HCT116 (cell line): ENCODE measurements at places on chromosomes 7 and 10. TPM values are rescaled to one million over a fixed set of nuclear protein-coding genes. Genes with fewer than 3 reads are reported as not detected.

- no peaks in the 10 kb centered on the region for H3K4me1 ChIP-seq
- peaks cover 23% of the 10 kb centered on the region; the same call in 1 of the 2 replicates for H3K27me3 ChIP-seq
- H3K27ac ChIP-seq = no peak overlapping the region
- DNase-seq = no peak
- no peaks in the 10 kb centered on the region for H3K36me3 ChIP-seq
- H3K4me3 ChIP-seq = no peak overlapping the region
These were observed 7.3 kb upstream of the ABLIM1 start for GRCh38 chr10:114665406-114665805.

DNA sequence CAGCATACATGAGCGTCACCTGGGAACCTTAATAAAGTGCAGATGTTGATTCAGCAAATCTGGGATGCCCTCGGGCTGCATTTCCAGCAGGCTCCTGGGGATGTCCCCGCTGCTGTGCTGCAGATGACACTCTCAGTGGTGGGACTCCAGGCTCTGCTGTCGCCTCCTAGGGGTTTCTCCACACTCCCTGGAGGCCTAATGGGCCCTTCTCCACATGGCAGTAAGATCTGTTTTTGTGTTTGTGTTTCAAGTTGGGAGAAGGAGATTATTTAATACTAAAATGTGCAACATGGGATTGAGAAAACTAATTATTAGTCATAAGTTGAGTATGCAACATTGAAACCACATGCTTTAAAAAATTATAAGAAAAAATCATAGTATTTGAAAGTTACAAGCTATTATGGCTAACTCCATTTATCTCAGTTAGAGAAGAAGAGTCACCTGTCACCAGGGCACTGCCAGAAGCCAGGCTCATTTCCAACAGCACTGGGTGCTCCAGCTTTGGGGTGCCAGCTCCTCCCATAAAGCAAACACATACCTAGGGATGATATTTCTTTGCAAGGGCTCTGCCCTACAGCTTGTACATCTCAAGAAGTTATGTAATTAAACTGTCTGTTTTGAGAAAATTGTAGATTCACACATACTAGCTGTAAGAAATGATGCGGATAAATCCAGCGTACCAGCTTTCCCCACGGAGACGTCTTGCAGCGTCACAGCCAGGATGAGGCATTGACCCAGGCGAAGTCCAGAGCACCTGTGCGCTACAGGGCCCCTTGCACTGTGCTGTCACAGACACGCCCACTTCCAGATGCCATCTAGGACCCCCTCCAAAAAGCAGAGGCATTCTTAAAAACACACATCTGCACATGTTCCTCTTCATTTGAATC lies 106.4 kb downstream of the EGFR start:
- H3K27ac ChIP-seq = no peak overlapping the region
- DNase-seq = no peak
- peaks cover 8% of the 10 kb centered on the region; the same call in 1 of the 2 replicates for H3K36me3 ChIP-seq
- peaks cover 65% of the 10 kb centered on the region for H3K4me1 ChIP-seq
- H3K27me3 ChIP-seq = no peaks in the 10 kb centered on the region
- no peak overlapping the region for H3K4me3 ChIP-seq

GRCh38 chr7:19508124-19508523 lies 200.7 kb downstream of the POLR1F start:
- H3K36me3 ChIP-seq = no peaks in the 10 kb centered on the region
- no peaks in the 10 kb centered on the region for H3K27me3 ChIP-seq
- H3K4me1 ChIP-seq = peaks cover 12% of the 10 kb centered on the region

DNA sequence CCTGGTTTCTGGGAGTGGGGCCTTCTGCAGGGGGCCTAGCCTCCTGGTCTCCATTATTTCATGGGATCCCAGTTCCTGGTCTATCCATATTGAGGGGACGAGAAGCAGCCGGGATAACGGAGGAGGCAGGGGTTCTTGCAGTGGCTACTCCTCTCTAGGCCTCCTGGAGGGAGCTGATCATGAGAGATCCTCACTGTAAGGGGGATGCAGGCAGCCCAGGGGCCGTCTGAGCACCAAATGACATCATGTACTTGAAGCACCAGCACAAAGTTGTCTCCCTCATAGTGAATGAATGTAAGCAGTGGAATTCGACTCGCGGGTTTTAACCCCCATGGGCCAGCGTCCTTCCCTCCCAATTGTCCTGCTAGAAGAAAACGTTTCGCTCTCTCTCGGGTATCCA lies 964 bp upstream of the ADCY1 start:
- no peak overlapping the region for H3K27ac ChIP-seq
- no peak overlapping the region for H3K4me3 ChIP-seq
- no peak for DNase-seq
- no peaks in the 10 kb centered on the region for H3K36me3 ChIP-seq

DNA sequence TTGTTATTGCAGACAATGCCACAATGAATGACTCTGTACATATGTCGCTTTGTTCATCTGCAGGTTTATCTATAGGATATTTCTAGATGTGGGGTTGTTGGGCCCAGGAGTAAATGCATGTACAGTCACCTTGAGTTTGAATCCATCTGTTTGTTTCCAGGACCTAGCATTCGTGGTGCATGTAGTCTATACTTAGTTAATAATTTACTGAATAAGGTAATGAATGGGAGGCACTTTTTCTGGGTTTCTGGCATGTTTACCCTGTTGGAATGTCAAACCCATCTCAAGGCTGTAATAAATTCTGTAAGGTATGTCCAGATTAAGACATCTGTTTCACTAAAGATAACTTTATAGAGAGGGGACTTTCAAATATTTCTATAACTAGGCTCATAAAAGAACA lies 23.5 kb downstream of the HECTD2 start:
- H3K27ac ChIP-seq = no peak overlapping the region
- no peaks in the 10 kb centered on the region for H3K4me1 ChIP-seq
- H3K4me3 ChIP-seq = no peak overlapping the region
- no peak for DNase-seq
- H3K27me3 ChIP-seq = no peaks in the 10 kb centered on the region

GRCh38 chr7:103752995-103753394 lies 236.5 kb downstream of the RELN start:
- no peak overlapping the region for H3K4me3 ChIP-seq
- H3K4me1 ChIP-seq = no peaks in the 10 kb centered on the region
- DNase-seq = no peak
- no peak overlapping the region for H3K27ac ChIP-seq

DNA sequence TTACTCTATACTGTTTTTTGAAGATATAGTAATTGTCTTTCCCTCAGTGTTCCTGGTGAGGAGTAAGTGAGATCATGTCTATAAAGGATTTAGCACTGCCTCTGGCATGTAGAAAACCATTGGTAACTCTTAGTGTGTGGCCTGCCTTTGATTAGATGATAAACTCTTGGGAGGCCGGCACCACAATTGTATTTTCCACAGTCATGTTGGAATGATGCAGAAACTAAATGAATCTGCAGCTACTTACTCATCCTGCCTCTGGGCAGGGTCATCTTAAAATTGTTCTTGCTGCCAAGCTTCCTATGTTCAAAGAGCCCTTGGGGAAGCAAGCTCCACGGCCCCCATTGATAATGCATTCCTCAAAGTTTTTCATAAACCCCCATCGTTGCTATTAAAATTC lies 204.6 kb downstream of the ANKRD7 start:
- no peak overlapping the region for H3K4me3 ChIP-seq
- H3K4me1 ChIP-seq = no peaks in the 10 kb centered on the region
- no peaks in the 10 kb centered on the region for H3K36me3 ChIP-seq
- no peak overlapping the region for H3K27ac ChIP-seq

DNA sequence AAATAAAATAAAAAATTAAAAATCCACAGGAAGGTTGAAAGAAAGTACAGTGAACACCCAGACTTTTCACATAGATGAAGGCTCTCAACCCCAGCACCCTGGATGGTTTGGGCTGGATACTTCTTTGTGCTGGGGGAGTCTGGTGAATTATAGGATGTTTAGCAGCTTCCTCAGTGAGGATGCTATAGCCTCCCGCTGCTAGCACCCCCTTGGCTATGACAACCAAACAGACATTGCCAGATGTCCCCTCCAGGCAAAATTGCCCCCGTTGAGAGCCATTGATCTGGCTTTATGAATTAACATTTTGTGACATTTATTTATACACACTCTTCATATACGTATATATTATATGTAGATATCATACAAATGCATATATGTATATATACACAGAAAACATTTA lies 21.6 kb downstream of the SMKR1 start:
- H3K27ac ChIP-seq = no peak overlapping the region
- H3K4me3 ChIP-seq = no peak overlapping the region
- H3K36me3 ChIP-seq = no peaks in the 10 kb centered on the region
- peaks cover 16% of the 10 kb centered on the region for H3K4me1 ChIP-seq
- no peak for DNase-seq

GRCh38 chr10:114418109-114418508 lies 13.8 kb upstream of the AFAP1L2 start:
- H3K27ac ChIP-seq = no peak overlapping the region
- H3K4me3 ChIP-seq = no peak overlapping the region
- H3K27me3 ChIP-seq = peaks cover 30% of the 10 kb centered on the region
- no peak for DNase-seq
- H3K4me1 ChIP-seq = peaks cover 6% of the 10 kb centered on the region
- H3K36me3 ChIP-seq = no peaks in the 10 kb centered on the region

- no peaks in the 10 kb centered on the region for H3K27me3 ChIP-seq
- H3K4me3 ChIP-seq = no peak overlapping the region
- H3K36me3 ChIP-seq = no peaks in the 10 kb centered on the region
- no peak for DNase-seq
- H3K4me1 ChIP-seq = no peaks in the 10 kb centered on the region
- H3K27ac ChIP-seq = no peak overlapping the region
These were observed 99.1 kb downstream of the SAMD9 start for GRCh38 chr7:93018716-93019115.

GRCh38 chr10:128868481-128868880 lies 598.6 kb upstream of the MGMT start:
- H3K4me1 ChIP-seq = no peaks in the 10 kb centered on the region
- H3K4me3 ChIP-seq = no peak overlapping the region
- DNase-seq = no peak
- no peaks in the 10 kb centered on the region for H3K36me3 ChIP-seq
- H3K27me3 ChIP-seq = peaks cover 34% of the 10 kb centered on the region
- H3K27ac ChIP-seq = no peak overlapping the region

GRCh38 chr10:28681291-28681763 lies 4.0 kb downstream of the BAMBI start:
- peaks cover under 1% of the 10 kb centered on the region; the same call in 1 of the 2 replicates for H3K27me3 ChIP-seq
- no peak overlapping the region for H3K27ac ChIP-seq
- H3K4me3 ChIP-seq = no peak overlapping the region
- DNase-seq = no peak
- peaks cover 24% of the 10 kb centered on the region for H3K4me1 ChIP-seq

DNA sequence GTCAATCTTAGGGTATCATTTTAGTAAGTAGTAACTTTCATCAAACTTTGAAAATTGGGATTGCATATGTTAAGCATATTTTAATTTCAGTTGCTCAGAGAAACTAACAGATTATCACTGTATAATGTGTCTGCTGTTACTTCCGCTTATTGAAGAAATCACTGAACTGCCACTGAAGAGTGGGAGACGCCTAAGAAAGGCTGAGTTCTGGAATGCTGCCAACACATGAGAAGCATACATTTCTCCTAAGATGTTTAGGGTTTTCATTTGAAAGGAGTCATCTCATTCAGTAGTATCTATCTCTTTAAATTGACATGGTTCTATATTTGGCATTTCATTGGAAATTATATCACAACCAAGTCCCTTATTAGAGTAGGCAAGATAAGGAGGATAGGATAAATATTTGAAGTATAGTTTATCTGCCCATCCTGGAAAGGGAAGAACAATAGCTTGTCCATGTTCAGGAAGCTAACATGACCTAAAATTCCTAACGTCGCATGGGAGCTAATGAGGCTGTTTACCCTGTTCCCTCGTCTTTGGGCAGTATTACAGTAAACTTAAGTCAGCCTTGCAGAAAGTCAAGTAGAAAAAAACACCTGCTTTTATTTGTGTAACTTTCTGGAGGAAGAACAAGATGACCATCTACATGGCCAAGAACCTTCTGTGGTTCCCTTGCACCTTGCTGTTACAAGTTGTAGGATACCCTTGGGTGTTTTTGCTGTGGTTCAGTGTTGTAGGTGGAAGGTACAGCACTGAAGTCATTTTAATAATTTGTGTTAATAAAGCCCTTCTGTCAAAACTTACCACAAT lies 67.3 kb downstream of the NHLRC2 start:
- H3K36me3 ChIP-seq = no peaks in the 10 kb centered on the region
- H3K27me3 ChIP-seq = no peaks in the 10 kb centered on the region
- H3K4me1 ChIP-seq = no peaks in the 10 kb centered on the region
- H3K27ac ChIP-seq = no peak overlapping the region
- no peak for DNase-seq

DNA sequence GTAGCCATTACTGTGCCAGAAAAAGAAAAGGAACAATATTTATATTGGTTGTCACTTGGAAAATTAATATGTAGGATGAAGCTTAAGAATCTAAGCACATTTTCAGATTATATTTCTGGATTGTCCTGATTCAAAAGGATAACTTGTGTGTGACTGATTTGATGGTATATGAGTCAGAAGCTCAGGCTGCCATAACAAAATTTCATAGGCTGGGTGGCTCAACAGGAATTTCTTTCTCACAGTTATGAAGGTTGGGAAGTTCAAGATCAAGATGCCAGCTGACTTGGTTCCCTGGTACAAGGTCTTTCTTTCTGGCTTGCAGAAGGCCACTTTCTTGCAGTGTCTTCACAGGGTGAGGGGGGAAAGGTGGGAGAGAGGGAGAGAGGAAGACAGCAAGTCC lies 108.5 kb downstream of the ST7 start:
- no peaks in the 10 kb centered on the region for H3K36me3 ChIP-seq
- no peaks in the 10 kb centered on the region for H3K27me3 ChIP-seq
- no peak overlapping the region for H3K27ac ChIP-seq
- H3K4me3 ChIP-seq = no peak overlapping the region
- H3K4me1 ChIP-seq = no peaks in the 10 kb centered on the region

DNA sequence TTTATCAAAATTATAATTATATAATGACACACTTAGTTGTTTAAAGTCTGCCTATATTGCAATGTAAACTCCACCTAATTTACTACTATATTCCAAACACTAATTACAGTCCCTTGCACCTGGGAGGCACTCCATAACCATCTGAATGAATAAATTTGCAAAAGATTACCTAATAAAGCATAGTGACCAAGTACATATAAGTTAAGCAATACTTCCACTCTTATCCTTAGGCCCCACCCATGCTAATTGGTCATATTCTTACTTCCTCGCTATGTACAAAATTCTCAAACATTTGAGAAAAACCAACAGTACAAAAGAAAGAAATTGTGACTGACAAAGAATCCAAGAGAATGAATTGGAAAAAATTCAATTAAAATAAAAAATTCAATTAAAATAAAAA lies 65.3 kb downstream of the ZFAND4 start:
- no peaks in the 10 kb centered on the region for H3K4me1 ChIP-seq
- H3K36me3 ChIP-seq = no peaks in the 10 kb centered on the region
- DNase-seq = no peak
- no peak overlapping the region for H3K27ac ChIP-seq
- no peaks in the 10 kb centered on the region for H3K27me3 ChIP-seq

The NEUROG3 gene
- not detected for total RNA-seq

The BAG3 gene
- total RNA-seq = 57.0 TPM

The PON1 gene
- total RNA-seq = 0.20 TPM

The ANXA8 gene
- total RNA-seq = 0.25 TPM

The LFNG gene
- total RNA-seq = 14.3 TPM
